H4 (cell line): ENCODE measurements at places on chromosomes 7 and 10.
A peak's percentile ranks its signal among the peaks of the same experiment; 100 is the strongest.

GRCh38 chr7:133703547-133703946 is 423.6 kb upstream of the LRGUK start:
- DNase-seq, result peak; percentile 30

DNA sequence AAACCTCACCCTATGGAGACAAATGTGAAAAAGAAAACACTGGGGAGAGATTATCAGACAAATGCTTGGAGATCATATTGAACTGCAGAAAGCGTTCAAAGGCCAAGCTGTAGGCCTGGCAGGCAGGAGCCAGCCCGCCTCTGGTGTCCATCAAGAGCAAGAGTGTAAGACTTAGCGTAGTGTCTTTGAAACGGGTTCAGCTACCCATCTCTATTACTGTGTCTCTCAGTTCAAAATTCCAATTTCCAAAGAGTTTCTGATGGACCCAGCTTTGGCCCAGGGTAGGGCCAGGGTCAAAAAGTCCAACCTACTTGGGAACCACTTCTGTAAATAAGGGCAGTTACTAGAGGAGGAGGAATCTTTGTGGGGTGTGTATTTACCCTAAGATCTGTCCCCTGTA is 45.4 kb upstream of the HBP1 start:
- DNase-seq, result no peak

DNA sequence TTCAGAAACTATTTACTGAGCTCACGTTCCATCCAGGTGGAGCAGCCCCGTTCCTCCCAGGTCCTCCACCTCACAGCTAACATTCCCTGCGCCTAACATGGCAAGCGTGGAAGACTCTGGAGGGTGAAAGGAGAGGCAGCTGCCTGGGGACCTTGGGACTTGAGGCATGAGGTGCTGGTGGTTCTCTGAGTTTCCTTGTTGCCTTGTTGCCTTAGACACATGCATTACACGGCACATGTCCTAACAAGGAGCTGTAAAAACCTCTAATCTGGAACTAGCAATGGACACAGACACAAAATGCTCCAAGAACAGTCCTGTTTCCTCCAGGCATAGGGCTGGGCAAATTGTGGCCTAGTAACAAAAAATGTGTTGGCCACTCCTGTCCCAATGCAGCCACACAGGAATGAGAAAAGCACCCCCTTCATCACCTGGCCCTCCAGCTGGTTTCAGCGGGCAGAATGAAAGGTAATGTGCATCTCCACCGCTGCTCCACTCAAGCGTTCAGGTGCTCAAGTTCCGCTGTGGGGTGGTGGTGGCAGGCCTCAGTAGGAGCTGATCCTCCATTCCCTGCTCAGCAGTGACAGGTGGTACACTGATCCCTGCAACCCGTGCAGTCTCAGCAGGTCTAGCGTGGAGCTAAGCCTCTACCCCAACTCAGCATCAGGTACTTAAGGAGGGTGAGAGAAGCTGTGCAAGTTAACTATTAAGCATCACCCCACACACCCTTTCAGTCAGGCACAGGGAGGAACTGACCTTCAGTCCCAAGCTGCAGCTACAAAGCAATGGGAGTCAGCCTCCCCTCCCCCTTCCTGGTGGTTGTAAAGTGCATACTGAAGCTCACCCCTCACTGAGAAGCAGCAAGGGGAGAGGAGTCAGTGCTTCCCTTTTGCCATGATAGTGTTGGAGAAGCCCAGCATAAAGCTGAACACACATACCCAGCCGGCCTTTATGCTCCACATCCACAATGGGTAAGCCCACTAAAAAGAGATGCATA is 382.8 kb downstream of the SDK1 start:
- no peak for DNase-seq

DNA sequence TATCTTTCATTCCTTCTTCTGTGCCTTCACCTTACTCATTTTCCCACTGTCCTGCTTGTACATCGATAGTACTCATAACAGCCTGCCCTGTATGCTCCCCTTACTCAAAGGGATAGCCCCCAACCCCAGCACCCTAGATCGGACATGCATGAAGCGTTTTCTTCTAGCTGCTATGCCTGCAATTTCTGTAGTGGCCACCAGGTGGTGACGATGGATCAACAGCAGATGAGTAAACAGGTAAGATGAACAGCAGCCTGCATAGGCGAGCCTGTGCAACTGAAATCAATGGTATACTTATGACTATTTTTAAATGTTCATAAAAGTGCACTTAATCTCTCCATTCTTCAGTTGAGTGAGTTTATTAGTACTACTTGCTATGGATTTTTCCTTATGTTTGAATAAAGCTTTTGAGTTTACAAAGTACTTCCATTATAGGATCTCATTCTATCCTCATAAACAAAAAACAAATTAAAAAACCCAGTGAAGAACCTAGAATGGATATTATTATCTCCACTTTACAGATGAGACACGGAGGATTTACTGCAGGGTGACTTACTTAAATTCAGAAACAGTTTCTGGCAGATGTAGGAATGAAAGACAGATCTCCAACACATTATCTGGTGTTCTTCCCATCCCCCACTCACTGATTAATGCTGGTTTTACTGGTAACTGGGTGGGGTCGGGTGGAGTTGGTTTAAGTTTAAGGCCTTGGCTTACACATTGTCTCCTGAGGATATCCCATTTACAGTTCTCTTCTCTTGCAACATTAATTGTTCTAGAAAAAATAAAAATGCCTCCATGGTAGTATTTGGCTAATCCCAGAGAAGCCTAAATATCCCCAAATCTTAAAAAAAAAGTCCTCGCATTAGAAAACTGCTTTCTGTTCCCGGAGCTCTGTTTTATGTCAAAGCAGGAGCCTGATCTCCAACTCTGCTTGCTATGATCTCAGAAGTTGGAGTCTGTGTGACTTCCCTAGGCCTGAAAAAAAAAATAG is 222.1 kb downstream of the GLI3 start:
- DNase-seq, result peak; percentile 80

DNA sequence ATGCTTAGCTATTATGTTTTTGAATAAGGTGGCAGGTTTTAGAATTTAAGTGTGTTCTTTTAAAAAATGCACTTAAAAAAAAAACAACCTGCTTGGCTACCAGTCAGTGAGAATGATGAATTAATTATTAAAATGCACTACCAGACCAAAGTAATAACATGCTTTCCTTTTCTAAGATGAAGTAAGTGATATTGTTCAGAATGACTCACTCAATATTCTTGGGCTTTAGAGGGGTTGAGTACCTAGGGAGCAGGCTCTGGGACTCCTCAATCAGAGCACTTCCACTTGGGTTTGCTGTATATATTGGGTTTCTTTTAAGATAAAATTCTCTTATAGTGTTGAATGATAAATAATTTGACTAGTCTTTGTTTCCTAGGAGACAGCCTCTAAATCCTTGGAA is 8.6 kb downstream of the STAM start:
- DNase-seq, result no peak

DNA sequence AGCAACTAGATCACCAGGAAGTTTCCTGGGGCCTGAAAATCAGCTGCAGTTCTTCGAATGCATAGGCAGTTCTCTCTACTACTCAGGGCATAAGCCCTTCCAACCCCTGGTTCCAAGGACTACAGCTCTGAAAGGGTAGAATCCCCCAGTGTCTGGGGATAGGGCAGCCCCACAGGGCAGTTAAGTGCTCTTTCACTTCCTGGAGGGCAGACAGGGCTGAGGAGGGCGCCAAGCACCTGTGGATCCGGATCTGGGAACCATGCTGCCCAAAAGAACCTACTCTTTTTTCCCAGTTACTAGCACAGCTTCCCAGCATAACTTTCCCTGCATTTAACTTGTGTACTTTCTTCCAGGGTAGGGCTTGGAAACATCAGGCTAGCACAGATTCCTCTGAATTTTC is 41.1 kb downstream of the CXCL12 start:
- DNase-seq, result no peak

DNA sequence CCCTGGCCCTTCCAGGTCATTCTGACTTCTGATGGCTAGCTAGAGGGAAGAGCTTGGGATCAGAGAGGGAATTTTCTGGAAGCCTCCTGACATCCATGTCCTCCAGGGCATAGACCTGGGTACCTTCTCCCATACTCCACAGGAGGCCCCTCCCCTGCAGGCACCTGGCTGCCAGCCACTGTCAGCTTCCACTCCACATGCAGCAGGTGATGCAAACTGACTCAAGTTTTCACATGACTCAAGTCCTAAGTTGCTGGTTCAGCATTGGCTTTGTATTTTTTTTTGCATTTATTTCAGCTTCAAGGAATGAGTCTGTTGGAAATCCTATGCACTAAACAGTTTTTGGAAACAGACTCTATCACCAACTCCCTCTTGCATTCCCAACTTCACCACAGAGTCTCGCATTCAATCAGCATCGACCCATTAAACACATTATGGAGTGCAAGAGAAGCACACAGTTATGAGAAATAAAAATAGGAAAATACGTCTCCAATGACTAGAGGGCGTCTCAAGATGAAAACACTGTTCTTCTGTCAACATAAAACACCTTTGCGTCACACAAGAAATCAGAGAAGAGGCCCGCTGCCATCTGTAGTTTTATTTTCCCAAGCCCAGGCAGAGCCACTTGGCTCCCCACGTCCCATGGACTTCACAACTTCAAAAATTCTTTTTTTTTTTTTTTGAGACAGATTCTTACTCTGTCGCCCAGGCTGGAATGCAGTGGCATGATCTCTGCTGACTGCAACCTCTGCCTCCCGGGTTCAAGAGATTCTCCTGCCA is 362.6 kb upstream of the MGMT start:
- DNase-seq, result no peak

DNA sequence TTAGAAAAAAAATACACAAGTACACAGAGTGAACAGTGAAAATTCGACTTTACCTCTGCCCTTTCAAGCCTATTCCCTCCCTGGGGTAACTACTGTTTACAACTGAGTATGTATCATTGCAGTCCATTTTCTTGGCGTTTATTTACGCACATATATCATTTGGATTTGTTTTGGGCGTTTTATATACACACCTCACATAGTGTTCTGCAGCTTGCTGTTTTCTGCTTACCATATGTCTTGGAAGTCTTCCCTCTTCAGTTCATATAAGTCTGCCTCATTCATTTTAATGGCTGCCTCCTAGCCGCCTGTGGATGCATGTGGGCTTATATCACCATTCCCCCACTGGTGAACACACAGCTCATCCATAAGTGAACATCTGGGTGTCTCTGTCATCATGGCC is 41.6 kb upstream of the COL13A1 start:
- no peak for DNase-seq

DNA sequence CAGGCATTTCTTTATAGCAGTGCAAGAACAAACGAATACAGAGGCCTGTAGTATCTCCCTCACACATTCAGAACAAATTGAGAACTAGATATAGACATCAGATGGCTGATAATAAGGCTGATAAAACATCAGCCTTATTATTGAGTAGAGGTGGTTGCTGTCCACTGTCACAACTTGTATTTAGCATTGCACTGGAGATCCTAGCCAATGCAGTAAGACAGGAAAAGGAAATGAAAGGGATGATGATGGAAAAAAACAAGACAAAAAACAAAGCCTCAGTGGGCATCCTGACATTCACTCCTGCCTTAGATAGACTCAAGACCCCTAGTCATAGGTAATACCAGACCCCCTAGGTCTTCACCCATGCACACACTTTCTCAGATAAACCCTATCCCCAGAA is 4.7 kb upstream of the RABGEF1 start:
- DNase-seq, result no peak

DNA sequence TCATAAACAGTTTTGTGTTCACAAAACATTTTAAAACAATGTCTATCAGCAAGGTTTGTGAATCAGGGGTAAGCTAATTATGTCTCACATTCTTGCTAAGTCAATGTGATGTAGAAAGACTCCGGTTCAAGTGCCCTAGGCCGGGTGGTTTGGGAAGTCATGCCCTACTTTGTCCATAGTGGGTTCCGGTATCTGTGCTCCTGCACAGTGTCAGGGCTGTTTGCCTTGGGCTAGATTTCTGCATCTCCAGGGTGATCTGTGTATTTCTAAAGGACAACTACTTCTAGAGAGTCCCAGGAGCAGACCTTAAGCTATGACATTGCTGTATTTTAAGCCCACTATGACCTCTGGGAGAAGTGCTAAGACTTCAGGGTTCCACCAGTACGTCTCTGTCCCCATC is 504.1 kb downstream of the PLXNA4 start:
- no peak for DNase-seq

DNA sequence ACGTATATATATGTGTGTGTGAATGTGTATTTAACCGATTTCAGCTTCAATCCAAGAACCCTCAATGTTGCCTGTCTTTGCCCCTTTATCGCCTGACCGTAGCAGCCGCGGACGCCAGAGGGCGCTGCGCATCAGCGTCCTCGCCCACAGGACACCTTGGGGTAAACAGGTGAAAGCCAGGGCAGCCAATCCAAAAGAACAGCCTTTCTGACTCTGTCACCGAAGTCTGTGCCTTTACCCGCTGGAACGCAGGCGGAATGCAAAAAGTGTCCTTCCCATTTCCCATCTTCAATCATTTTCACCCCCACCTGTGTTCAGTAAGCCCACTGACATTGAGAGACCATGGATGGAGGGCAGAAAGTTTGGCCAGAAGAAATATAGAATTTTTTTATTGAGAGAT is 3.6 kb downstream of the NXPH1 start:
- peak; percentile 80 for DNase-seq

- DNase-seq, result no peak
Measured at GRCh38 chr7:157652161-157652953, 315.6 kb downstream of the DNAJB6 start.

DNA sequence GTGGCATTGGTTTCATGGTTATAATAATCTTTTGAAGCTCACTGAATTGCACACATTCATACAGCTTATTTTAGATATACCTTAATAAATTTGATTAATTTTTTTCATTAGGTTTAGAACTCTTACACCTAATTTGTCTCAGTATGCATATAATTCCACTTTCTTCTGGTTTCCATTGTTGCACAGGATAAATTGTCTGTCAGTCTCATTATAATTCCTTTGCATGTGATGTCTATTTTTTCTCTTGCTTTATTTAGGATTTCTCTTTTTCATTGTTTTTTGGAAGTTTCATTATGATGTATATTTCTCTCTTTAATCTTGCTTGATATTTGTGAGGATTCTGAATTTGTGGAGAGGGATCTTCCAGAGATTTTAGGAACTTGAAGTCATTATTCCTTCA is 84.7 kb downstream of the ARL5B start:
- DNase-seq, result no peak

DNA sequence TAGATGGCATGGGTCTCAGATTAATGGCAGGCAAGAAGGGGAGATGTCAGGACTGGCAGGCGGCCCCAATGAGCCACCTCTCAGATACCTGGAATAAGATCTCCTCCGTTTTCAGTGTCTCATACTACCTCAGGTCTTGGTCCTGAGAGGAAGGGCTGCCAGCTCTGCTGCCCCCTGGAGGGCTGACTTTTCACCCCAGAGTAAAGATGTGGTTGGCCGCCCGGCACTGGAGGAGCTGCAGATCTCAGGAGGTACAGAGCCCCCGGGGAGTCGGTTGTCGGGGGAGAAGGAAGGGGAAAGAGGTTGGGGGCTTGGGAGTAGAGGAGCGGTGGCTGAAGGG is 642 bp upstream of the COL13A1 start:
- peak; percentile 56 for DNase-seq

DNA sequence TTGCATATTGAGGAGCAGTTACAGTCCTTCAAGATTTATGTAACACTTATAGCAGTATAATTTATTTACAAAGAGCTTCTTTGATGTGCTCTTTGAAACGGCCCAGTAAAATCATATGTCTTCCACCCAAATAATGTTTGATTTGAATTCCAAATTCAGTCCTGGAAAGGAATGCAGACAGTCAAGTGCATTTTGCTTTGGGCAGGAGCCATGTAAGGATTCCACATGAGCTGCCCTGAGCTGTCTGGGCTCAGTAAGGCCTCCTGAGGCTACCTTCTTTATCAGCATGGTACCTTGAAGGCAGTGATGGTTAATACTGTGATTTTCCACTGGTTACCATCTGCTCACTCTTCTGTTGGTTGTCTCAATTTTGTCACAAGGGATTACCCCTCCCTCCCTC is 41.6 kb upstream of the LHFPL3 start:
- no peak for DNase-seq

GRCh38 chr10:127976701-127977356 is 69.9 kb downstream of the PTPRE start:
- no peak for DNase-seq
